ENCODE measurements at places on chromosomes 12 and 14.

DNA sequence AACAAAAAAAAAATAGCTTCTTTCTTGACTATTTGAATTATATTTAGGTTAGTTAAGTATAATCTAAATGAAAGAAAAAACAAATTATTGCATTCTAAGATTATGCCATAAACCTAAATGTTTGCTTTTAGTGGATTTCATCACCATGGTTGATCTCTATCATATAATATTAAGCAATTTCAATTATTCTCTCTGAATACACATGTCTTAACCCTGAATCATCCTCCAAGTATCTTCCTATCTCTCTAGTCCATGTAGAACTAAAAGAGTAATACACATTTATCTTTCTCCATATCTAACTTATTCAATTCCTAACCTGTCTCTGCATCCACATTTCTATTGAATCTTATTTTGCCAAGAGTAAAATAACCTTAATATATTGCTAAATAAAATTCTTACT, 59.6 kb downstream of the PPFIA2 start:
- DNase-seq = no peak

- DNase-seq = no peak
These were observed 55.7 kb downstream of the TRIM9 start for GRCh38 chr14:51039252-51039651.

DNA sequence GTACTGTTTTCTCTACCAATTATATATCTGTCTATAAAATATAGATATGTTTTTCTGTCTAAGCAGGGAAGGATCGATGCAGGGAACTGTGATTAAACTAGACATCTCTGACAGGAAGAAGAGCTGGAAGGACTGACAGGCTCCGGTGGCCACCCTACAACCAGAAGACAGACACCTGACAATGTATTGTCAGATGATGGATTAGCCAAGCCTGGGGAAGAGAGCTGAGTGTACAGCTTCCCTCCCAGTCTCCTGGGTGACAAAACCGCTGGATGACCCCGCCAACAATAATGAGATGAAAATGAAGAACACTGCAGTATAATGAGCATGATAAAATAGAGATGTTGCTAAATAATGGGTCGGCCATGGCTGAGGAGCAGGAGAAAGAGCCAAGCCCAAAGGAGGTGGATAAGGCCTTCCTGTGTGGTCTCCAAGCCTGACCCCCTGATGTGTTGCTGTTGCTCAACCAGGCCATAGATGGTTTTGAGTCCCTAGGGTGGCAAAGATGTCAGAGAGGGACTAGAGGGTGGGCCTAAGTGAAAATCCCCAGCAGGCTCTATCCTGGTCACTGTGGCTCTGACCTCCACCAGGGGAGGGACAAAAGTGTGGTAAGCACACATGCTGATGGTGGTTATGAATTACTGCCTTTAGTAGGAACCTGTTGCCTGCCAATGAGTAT, 28.2 kb downstream of the DHRS2 start:
- no peak for DNase-seq

DNA sequence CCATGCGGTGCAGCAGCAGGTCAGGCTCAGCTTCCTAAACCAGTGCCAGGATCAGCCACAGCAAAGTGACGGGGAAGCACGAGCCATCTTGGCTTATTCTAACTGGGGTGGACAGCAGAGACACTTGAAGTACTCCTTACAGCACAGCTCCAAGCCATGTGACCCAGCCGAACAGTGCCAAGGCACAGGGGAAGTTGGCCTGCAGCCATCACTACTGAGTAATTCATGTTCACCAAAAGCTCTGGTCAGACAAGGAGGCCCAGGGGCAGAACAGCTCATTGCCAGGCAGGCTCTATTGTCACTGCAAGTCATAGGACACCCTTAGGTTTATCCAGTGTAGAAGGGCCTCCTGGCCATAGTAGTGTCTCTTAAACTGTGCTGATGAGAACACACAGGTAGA, 23.4 kb upstream of the SLC35F4 start:
- peak; percentile 34 for DNase-seq

DNA sequence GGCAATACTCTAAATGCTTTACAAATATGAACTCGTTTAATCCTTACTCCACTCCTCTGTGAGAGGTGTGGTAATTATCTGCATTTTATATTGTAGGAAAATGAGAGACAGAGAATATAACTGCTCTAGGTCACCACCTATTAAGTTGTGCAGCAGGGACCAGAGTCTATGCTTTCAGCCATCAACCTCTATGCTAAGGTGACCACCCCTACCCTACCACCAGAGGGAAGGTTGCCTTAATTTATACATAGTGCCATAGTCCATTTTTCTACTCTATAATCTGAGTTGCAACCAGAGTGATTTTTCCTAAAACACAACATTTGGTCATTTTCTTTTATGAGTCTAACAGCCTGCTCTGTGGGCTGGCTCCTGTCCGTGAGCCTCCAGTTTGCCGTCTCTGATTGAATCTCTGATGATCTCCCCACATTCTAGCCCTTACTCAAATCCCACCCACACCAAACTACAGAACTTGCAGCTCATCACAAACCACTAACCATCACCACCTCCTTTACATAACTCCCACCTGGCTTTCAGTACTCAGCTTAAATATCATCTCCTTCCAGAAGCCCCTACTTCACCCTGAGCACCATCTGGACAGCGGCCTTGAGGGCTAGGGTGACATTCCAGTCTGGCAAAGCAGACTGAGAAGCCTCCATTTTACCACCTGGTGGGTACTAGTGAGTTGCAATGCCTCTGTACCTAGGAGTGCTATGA, 126.6 kb downstream of the PPM1H start:
- no peak for DNase-seq

GRCh38 chr12:21907948-21908837, 33.0 kb downstream of the ABCC9 start:
- DNase-seq = no peak

DNA sequence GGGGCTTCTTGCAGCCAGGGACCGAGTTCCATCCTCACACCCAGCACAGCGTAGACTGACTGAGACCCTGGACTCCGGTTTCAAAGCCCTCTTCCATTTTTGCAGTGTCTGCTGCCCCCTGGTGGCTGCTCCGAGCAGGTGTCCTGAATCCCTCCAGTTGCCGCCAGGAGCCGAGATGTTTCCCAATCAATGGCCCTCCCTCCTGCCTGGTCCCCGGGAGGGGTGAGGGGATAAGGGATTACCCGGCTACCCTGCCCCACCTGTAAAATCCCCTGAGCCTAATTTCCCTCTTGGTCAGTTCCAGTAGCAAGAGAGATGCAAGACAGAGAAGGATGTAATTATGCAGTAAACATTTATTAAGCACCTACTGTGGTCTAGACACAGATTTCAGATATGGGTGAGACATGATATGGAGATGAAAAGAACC, 55.0 kb downstream of the PHETA1 start:
- DNase-seq = peak; percentile 67

DNA sequence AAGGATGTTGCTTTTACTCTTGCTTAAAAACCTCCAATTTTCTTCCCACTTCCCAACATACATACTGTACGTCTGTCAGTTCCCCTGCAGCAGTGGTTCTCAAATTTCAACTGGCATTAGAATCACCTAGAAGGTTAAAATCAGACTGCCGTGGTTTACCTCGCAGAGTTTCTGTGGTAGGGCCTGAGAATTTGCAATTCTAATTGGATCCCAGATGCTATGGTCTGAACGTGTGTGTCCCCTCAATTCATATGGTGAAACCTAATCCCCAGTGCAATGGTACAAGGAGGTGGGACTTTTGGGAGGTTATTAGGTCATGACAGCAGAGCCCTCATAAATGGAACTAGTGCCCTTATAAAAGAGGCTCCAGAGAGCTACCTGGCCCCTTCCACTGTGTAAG, 226.9 kb downstream of the CRADD start:
- no peak for DNase-seq

DNA sequence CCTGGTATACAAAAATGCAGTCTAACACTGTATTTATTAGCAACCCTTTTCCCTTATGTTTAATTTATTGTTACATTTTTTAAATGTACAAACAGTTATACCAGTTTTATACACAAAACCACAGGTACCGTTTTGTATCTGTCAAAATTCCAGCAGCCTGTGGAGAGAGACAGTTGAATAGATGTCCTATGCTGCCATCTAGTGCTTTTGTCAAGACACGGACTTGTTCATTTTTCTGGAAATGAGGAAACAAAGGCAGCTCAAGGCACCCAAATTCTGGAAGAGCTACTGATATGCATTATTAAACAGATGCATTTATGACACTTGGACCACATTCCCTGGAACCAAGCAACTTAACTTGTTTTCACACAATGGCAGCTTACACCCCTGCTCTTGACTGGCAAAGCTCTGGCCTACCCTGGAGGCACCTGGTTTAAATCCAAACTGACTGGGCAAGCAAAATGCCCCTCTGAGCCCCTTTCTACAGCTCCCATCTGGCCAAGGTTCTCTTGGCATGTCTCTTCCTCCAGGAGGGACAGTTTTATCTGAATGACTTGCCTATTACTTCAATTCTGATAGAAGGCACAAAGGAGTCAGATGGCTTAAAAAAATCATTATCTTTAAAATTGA, 286.9 kb upstream of the PRKD1 start:
- peak; percentile 76 for DNase-seq

- DNase-seq = no peak
These were observed 43.8 kb downstream of the MED13L start for GRCh38 chr12:116233669-116234068.

DNA sequence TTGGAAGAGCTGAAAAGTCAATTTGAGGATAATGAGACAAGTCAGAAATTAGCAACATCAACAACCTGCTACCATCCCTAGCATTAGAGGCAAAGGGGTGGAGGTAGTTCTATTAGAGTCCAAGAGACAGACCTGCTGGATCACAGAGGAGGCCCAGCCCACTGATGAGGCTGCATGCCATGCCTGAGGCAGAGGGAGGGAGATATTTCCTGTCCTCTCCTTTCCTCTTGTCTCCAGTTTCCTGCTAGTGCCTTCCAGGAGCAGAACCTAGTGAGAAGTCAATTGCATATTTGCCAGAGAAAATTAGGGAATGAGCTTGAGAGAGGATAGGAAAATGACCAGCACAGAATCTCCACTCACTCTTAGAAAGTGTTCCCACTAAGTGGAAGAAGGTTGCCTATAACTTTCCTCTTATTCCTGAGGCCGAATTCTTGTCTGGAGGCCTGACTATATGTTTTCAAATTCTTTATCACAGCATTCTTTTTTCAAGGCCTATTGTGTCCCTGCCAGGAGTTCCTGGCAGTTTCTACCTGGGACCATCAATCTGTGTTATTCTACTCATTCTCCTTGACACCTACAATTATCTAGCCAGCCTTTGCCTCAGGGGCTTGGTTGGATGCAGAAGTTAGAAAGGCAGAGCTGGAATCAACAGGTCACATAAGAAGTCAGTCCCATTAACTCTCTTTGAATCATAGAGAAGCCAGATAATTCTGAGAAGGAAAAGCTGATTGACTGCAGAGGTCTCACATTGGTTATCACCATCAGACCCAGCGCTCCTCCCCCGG, 121.9 kb downstream of the EMP1 start:
- DNase-seq = no peak

GRCh38 chr12:82862876-82863649, 176.4 kb downstream of the TMTC2 start:
- no peak for DNase-seq

GRCh38 chr14:66610154-66610563, 102.2 kb downstream of the GPHN start:
- DNase-seq = peak; percentile 16

DNA sequence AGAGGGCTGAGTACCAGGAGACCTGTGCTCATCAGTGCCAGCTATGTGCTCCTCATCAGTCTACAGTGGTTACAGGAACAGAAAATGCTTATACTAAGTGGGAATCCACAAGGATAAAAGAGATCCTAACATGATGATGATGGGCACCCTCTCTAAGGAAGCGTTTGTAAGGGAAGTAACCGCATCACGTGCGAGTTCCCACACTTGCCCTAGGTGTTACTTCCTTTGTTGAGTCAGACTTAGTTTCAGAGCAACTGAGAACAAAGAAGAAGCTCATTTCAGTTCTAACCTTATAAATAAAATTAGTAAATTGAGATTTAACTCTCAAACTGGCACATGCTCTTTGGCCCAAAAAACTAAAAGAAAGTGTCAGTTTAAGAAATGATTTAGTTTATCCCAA, 956.4 kb upstream of the TMEM132C start:
- DNase-seq = no peak

GRCh38 chr14:80780500-80780899, 161.0 kb downstream of the CEP128 start:
- DNase-seq = no peak

DNA sequence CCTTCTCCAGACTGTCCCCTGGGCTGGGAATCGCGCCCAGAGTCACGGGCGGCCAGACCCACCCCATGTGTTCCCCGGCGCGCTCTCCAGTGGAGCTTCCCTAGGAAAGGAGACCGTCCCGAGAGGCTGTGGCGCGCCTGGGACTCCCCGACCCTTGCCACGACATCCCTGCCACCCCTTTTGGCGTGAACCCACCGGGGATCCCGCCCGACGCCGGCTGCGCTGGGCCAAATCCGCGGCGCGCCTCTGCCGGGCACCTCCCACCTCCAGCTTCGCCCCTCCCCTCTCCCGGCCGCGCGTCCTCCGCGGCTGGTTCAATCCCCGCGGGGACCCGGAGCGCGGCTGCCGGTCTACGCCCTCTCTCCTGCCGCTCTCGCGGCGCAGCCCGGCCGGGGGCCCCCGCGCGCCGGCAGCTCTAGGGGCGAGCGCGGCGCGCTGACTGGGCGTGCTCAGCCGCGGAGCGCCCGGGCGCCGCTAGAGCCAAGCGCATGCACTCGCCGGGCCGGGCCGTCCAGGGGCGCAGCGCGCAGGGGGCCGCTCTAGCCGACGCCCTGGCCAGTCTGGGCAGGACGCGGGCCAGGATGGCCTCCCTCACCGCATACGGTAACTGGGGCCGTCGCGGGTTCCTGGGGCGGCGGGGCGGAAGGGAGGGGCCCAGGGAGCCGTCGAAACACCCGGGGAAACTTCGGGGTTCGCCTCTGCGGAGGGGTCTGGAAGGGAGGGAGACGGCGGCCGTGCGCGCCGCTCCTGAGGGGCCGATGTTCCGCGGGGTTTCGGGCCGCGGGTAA, 77.4 kb upstream of the ANO4 start:
- DNase-seq = peak; percentile 55

DNA sequence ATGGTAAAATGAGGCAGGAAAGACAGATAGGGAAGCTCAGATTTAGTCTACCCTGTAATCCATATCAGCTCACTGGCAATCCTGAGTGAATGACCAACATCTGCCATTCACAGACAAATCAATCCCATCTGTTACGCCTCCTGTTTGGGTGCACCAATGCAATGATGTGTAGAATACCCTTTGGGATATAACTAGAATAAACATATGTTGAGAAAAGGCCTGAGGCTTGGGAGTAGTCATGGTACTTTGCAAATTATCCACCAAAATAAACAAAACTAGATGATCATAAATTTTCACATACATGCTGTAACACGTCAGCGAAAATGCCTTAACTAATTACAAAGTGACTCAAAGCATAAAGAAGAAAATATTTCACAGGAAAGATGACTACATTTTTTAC, 78.8 kb downstream of the KCNC2 start:
- DNase-seq = peak; percentile 6

DNA sequence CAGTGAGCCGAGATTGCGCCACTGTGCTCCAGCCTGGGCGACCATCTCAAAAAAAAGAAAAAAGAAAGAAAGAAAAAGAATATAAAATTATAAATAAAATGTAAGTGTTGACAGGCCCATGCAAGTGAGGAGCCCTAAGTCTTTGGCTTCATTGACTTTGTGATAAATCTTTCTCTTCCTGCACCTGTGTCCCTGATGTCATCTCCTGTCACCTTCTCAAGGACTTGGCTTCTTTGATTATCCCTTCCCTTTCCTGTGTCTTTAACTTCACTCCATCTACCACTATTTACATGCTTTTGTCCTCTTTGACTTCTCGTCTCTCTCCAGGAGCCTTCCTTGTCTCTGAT, 33.6 kb upstream of the WNK1 start:
- DNase-seq = no peak
